ENCODE measurements at places on chromosomes 5 and 9. TPM values are rescaled to one million over a fixed set of nuclear protein-coding genes. Genes with fewer than 3 reads are reported as not detected.

- DNase-seq: no peak
Measured at GRCh38 chr5:82820961-82821845, 256.0 kb downstream of the TMEM167A start.

DNA sequence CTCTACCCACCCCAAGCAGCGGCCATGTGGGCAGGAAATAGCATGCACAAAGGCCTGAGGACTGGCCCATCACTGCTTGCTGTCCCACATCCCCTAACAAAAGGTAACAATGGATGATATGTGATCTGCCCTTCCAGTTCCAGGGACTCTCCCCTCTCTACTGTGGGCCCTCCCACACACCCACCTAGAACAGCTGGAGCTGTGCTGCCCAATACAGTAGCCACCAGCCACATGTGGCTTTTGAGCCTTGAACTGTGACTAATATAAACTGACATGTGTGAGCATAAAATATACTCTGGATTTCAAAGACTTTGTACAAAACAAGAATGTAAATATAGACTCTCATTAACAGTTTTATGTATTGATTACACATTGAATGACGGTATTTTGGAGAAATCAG, 78.1 kb downstream of the C5orf15 start:
- DNase-seq: no peak

DNA sequence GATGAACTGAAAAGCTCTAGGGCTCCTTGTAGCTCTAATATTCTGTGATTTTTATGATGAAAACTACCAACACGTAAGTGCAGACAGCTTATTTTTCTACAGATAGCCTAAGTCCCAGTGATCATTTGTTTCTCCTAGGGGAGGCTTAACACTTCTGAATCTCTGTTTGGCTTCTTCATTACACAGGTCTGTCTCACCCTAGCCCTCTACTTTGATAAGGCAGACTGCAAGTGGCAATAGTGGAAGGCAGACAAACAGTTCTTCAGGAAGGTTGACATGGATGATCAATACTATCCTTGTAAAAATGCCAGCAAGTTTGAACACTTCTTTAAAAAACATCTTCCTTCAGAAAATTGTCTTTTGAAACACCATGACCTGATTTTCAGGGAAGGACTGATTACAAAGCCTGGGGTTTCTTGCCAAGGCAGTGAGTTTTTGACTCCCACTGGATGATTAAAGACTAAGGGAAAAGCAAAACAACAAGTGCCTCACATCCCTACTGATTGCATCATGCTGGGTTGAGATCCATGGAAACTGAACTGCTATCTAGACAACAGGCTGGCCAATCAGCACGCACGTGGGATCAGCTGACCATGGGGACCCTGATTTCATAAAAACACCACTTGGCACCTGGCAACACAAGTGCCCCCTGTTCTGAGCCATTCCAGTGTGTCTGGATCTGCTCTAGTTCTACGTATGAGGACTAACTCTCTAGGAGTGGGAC, 212.2 kb downstream of the SMARCA2 start:
- no peak for DNase-seq

DNA sequence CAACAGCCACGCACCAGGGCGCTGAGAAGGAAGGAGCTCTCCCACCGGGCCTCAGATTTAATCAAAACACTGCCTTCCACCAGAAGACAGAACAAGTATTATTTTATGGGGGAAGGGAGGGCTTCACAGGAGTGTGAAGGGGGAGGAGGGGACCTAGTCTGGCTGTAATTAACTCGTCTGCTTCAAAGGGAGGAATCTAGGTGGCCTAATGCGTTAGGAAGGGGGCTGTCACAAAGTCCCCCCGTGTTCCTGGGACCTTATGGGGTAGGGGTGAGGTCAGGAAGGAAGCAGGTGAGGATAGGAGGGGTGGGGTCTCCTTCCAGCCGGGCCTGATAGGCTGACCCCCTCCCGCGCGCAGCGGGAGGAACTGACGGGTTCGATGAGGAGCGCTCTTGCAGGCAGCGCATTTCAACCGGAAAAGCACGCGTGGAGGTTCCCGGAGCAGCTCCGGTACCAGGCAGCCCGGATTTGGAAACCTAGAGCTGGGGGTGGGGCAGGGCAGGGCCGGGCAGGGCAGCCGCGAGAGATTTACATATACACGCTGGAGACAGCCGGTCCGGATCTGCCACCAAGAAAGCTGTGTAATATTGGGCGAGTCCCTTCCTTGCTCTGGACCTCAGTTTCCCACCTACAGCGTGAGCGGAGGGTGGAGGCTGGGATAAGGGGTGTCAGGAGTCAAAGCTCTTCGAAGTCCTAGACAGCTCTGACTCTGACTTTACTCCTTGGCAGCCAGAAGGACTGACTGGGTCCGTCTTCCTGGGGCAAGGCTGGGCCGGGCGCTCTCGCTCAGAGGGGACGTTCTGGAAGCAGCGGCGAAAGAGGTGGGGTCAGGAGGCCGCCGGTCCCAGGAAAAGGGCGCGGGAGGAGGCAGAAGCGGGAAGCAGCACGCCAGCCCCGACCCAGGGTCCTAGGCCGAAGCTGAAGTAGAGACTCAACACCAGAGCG, 1.8 kb downstream of the SHB start:
- DNase-seq: peak; percentile 45

The DDX41 gene
- total RNA-seq: 156 TPM

DNA sequence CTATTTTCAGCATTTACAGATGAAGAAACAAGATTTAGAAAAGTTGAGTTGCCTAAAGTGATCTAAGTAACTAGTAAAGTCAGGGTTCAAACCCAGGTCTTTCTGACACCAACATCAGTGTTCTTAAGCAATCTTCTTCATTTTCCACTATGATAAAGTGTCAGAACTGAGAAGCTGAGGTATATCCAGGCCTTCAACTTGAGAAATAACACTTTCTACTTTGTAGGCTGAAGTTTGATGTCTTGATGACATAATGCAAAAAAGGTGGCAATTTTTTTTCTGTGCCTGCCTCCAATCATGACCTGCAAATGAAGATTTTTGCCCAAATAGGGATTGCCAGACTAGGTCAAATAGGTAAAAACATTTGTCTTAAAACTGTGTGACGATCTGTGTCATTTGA, 81.3 kb downstream of the NR3C1 start:
- DNase-seq: no peak

GRCh38 chr5:56803025-56803424, 12.3 kb upstream of the MAP3K1 start:
- no peak for DNase-seq

DNA sequence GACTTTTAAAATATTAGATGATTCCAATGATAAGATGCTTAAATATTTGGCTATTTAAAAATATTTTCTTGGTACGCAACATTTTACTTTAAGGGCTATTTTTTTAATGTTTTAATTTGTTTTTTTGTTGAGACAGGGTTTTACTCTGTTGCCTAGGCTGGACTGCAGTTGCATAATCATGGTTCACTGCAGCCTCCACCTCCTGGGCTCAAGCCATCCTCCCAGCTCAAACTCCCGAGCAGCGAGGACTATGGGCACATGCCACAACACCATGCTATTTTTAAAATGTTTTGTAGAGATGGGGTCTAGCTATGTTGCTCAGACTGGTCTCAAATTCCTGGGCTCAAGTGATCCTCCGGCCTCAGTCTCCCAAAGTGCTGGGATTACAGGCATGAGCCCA, 850.2 kb upstream of the DMAC1 start:
- DNase-seq: no peak

The TJP2 gene
- 155 TPM for total RNA-seq

GRCh38 chr5:116451905-116452450, 122.6 kb downstream of the SEMA6A start:
- no peak for DNase-seq

- no peak for DNase-seq
Measured at GRCh38 chr9:112104401-112104800, 70.7 kb downstream of the SUSD1 start.

All from WTC11 (cell line).